ENCODE measurements at places on chromosomes 16 and 17.

DNA sequence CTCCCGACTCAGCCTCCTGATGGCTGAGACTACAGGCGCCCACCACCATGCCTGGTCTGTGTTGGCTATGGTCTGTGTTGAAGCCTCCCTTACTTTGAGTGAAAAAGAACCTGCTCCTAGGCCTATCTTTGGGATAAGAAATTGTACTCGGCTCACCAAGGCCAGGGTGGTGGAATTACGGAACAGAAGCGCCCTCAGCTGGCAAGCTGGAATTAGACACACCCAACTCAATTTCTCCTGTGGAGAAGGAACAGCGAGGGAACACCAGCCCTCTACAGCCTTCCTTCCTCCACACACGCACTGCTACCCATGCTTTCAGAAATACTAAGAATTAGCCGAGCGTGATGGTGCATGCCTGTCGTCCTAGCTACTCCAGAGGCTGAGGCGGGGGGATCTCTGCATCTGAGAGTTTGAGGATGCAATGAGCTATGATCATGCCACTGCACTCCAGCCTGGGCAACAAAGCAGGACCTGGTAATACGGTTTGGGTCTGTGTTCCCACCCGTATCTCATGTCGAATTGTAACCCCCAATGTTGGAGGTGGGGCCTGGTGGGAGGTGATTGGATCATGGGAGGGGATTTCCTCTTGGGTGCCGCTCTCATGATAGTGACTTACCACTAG, 40.1 kb upstream of the RBBP6 start:
- DNase-seq: no peak

- DNase-seq: no peak
These were observed 14.6 kb downstream of the CALB2 start for GRCh38 chr16:71373073-71373472.

DNA sequence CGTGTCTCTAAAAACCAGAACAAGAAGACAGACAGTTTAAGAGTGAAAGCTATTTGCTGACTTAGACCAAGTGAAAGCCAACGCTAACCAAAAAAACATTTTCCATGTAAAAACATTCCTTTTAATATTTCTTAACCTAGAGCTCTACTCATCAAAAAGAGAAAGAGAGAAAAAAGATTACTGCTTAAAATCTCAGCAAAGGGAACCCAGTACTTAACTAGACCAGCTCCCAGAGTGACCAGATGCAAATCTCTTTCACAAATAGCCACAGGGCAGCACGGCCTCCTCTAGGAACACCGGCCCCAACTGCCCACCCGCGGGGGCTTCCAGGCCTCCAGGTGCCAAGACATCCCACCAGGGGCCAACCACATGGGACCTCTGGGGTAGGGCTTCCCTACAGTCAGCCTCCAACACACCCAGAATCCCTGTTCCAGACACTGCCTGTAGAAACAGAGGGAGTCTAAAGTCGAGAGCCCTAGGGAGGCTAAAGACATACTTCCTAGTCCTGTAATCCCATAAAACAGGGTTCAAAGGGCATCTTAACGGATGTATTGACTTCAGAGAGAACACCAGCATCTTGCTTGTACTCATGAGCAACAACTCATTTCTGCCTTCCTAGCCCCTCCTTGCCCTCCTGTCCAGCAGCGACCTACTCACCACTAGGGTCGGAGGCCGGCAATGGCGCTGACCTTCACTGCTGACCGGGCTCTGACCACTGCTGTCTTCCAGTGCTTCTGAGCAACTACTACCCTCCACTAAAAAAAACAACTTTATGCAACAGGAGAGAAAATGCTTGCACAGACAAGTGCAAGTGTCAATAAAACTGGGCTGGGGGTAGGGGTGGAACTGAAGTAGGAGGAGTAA, 21.3 kb downstream of the ZCCHC14 start:
- DNase-seq: no peak

DNA sequence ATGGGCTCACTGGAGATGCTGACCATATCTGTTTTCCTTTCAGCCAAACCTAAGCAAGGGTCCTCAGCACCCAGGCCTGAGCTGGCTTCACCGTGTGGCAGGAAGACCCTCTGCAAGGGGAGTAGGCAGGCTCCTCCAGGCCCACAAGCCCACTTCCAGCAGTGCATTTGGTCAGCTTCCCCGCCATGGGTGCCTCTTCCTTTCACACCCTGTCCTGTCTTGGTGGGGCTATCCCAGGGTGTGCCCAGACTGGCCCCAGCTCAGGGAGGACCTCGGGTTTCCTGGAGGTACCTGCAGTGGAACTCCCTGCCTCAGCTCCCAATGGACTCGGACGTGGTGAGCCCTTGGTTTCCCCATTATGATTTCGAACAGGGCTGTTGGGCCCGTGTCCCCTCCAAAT, 12.7 kb upstream of the KRTAP17-1 start:
- DNase-seq: no peak

DNA sequence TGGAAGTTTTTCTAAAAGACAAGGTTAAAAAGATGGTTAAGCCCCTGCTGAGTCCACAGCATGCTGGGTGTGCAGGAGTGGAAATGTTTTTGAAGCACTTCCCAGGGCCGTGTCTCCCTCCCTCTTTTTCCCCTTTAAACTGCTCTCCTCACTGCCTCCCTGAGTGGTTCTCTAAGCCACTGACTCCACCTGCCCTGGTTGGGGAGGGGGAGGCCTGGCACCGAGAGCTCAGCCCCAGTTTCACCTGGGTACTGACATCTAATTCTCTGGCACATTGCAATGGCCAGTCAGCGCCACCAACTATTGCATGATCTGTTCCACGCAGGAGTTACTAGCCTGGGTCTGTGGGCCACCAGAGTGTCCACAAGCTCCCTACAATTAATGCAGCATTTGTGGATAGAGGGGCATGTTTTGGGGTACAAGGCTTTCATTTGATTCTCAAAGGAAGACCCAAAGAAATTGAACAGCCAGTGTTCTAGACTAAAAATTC, 22.7 kb downstream of the MPP3 start:
- DNase-seq: no peak

GRCh38 chr17:78689029-78689428, 93.0 kb downstream of the CYTH1 start:
- no peak for DNase-seq

GRCh38 chr17:50318501-50319285, 27.2 kb upstream of the XYLT2 start:
- no peak for DNase-seq

- DNase-seq: no peak
These were observed 15.0 kb downstream of the CNEP1R1 start for GRCh38 chr16:50040018-50040417.

DNA sequence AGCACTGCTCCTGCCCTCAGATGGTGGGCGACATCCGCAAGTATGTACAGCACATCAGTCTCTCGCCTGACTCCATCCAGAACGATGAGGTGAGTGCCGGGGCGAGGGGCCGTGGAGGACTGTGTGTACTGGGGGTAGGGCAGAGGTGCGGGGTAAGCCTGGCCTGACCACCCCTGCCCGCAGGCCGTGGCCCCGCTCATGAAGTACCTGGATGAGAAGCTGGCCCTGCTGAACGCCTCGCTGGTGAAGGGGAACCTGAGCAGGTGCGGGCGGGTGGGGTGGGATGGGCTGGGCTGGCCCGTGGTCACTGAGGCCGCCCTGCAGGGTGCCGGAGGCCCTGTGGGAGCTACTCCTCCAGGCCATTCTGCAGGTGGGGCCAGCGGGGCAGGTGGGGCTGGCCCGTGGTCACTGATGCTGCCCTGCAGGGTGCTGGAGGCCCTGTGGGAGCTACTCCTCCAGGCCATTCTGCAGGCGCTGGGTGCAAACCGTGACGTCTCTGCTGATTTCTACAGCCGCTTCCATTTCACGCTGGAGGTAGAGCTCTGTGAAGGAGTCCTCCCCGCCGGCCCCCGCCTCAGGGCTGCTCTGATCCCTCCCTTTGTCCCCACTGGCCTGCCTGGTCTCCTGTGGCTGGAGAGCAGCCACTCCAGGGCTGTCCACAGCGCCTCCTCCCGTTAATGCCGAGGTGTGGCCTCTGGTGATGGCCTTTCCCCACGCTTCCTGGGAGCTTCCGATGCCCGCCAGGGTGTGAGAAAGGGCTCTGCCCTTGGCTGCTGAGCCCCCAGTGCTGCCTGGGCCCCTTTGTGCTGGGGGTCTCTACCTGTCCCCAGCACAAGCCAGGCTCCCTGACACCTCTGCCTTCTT, 5.0 kb downstream of the TSR3 start:
- no peak for DNase-seq

GRCh38 chr16:55357241-55357640, 33.2 kb downstream of the IRX6 start:
- no peak for DNase-seq

DNA sequence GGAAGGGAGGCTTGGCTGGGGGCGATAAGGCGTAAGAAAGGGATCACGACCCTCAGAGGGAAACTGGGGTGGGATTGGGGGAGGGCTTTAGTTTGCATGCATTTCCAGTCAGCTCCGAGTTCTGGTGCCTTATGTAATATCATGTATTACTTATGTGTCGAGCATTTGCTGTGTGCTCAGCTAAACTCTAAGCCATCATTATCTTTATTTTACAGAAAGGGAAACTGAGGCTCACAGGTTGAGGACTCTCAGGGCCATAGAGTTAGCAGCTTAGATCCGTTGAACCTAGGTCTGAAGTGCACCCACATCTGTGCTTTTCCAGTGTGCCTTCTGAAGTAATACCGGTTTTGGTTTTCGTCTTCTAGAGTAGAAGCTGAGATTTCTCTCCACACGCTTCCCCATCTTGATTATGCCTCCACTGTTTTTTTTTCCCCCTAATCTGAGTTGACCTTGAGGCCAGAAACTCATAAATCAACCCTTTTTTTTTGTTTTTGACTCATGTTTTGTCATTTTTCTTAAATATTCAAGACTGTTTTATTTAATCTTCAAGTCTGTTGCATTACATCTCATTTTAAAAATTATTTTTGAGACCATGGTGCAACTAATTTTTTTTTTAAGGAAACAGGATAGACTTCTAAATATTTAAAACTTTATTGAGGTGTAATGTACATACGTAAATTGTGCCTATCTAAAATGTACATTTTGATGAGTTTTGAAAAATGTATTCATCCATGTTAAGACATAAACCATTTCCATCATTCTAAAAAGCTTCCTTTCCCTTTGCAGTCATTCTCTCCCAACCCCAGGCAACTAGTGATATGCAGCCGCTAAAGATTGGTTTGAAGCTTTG, 741 bp downstream of the CYB5B start:
- DNase-seq: no peak

DNA sequence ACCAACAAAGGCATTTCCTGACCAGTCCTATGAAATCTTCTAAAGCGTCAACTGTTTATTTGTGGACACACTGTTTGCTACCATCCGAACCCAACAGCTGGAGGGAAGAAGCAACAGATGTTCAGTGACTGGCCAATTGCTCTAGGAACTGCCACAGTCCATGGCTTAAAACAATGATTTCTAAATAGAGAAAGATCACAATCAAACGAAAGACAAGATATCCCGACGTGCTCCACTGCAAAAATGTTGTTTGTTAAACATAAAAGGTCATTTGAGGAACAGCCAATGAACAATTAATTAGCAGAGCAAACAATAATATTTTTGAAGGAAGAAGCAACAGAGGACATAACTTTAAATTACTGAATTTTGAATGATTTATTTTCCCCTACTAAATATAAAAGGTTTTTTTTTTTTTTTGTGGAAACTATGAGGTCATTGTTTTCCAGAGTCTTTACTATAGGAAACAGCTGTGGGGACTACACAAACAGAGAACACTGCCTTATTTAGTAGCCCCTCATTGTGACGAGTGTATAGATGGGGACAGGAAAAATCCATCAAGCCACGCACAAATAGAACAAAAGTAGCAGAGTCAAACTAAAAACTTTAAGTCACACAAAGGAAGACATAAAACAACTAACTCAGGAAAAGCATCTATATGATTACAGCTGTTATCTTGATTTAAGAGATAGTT, 17.2 kb downstream of the USP31 start:
- DNase-seq: no peak

- DNase-seq: peak; percentile 27
These were observed 4.7 kb upstream of the GFAP start for GRCh38 chr17:44919885-44920564.

GRCh38 chr17:57439651-57440050, 183.3 kb downstream of the MSI2 start:
- DNase-seq: no peak

DNA sequence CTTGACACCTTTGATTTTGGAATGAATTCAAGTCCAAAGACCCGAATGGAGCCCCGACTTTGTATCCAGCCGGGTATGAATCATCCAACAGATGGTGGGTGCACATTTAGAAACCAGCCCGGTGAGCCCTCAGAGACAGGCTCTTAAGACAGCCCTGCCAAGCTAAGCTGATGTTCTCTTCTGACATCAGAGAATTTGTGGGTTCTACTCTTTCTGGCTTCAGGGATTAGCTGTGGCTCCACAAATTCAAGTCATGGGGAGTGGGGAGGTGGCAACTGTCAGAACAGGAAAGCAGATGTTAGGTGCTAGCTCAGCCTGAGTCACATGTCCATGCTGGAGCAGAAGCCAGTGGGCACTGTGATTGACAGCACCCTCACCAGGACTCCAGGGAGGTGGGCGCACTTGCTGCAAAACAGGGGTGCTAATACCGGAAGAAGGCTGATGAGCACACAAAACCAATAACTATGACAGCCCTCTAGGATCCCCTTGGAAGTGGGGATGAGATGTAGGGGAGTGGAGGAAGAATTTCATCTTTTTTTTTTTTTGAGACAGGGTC, 31.4 kb upstream of the XYLT2 start:
- no peak for DNase-seq

DNA sequence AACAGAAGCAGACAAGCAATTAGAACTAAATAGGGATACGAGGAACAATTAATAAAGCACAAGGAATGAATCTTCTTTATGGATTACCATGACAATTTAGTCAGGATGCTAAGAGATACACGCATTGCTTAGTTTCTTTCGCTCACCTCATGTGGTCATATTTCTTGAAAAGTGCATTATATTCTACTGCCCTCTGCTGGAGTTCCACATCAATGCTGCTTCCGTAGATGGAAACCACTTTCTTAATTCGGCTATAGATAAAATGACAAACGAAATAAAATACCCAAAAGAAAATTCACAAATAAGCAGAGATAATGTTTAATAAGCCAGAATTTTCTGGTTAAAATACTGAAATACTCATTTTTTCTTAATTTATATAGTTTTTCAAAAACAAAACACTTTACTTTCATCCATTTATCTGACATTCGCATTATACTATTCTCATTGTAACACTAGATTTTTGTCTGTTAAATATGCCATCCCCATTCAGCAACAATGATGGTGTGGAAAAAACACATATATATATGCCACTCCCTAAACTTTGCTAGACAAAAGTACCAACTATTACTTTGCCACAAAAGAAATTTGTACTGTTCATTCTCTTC, 22.0 kb upstream of the PHLPP2 start:
- no peak for DNase-seq

- no peak for DNase-seq
These were observed 8.4 kb downstream of the DBNDD1 start for GRCh38 chr16:90010676-90011507.

DNA sequence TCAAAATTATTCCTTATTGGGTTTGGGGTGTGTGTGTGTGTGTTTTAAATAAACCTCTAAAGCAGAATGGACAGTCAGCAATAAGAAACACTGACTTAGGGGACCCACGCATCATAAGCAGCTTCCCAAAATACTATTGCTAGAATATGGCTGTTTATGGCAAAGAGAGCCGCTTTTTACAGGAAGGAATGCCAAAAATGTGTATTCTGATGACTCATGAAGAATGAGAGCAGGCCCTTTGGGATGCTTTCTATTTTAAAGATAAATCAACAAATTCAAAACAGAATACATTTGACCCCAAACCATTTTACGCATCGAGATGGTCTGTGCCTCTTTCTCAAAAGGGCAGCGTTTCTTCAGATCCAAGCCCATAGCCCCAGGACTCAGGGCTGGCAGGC, 37.5 kb downstream of the ARHGAP17 start:
- no peak for DNase-seq
